ENCODE measurements at places on chromosomes 12 and 14.

- no peak for DNase-seq
These were observed 8.1 kb downstream of the TXNRD1 start for GRCh38 chr12:104223712-104224111.

DNA sequence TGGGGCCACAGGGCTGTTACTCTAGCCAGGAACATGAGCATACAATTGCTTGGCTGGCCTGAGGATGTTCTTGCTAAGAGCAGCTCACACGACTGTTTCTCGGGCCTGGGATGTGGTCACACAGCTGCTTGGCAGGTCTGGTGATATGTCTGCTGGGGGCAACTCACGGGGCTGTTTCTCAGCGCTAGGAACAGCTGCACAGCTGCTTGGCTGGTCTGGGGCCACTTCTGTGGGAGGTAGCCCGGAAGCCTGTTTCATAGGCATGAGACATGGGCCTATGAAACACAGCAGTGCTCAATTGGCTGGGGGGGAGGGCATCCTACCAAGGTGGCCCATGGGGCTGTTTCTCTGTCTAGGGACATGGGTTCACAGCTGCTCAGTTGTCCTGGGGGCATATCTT is 73.4 kb upstream of the DDHD1 start:
- no peak for DNase-seq

- no peak for DNase-seq
These were observed 27.5 kb downstream of the RAP1B start for GRCh38 chr12:68638171-68638570.

DNA sequence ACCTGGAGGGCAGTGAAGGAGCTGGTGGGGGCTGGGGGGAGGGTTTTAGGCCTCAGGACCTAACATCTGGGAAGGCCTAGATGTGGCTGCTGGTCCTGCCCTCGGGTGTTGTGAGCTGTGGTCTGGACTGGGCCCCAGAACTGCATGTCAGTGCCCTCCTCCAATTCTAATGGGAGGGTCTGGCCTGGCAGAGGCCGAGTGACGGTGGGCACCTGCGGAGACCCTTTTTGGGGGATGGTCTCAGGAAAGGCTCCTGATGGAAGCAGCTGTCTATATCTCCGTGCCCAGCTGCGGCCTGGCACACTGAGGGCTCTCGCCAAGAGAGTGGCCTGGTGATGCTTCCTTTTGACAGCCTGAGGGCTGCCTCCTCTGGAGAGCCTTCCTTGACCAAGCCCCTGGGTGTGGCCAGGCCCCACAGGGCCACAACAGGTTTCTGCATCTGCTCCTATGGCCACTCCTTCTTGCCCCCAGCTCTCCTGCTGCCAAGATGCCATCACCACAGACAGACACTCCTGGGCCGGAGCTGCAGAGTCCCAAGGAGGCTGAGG is 5.3 kb downstream of the EXOC3L4 start:
- DNase-seq, result no peak

DNA sequence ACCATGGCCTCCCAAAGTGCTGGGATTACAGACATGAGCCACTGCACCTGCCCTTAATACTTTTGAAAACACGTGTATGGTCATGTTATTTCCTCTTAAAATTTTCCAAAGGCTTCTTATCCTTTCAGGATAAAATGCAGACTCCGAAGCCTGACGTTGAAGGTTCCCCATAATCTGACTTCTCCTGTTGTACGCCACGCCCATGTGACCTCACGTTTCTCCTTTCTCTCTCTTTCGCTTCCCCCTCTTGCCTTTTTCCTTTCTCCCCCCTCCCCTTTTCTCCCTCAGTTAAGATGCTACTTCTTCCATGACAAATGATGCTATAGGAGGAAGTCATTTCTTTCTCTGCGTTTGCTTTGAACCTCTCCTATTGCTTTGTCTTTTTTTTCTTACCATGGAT is 266.0 kb downstream of the FBXL14 start:
- no peak for DNase-seq

DNA sequence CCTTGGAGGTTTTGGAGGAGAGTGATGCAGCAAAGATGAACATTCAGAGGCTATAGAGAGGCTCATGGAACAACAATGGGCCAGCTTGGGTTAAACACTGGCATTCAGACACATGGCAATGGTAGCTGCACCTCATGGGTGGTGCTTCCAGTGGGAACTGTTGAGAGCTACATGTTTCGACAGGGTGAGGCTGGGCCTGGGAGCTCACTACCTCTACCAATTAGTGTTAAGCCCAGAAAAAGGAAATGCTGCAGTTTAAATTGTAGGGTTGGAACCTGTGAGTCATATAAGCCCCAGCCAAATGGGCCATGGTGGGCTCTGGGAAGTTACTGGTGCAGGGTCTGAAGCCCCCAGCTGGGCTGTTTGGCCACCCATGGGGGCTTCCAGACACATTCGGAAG is 279.7 kb downstream of the ZFP36L1 start:
- DNase-seq, result no peak

DNA sequence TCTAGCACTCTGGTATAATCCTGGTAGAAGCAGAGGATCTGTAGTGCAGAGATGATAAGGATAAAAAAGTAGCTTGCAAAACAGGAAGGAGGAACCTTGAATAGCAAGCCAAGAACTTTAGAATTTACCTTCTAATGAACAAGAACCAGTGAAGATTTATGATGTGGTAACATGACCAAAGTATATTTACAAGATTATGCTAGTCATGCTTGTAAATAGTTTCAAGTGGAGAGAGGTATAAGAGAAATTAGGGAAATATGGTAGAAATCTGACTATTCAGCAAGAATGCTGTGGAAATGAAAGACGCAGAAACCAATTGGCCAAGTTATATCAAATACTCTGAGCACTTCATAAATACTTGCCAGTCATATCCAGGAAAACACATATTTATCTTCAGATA is 47.8 kb downstream of the ERGIC2 start:
- no peak for DNase-seq

DNA sequence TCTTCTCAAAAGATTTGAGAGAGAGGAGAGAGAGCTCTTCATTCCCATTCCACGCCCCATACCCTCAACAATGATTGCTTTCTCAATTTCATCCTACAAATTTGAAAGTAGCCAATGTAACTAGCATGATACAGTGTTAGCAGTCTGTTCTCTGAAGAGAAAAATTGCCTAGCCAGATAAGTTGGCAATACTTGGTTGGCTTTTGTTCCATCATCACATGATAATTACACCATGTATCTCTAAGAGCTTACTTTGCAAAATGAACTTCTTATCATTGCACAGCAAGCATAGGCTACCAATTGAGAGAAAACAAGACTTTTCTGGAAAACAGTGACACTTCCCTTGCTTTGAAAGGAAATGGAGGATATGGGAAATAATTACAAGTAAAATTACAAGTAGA is 68.9 kb downstream of the FSCB start:
- DNase-seq, result no peak

- DNase-seq, result no peak
These were observed 22.7 kb downstream of the YY1 start for GRCh38 chr14:100261621-100262020.

GRCh38 chr14:95935228-95935822 is 58.7 kb downstream of the TUNAR start:
- no peak for DNase-seq

GRCh38 chr14:91281346-91281745 is 36.8 kb upstream of the GPR68 start:
- no peak for DNase-seq

DNA sequence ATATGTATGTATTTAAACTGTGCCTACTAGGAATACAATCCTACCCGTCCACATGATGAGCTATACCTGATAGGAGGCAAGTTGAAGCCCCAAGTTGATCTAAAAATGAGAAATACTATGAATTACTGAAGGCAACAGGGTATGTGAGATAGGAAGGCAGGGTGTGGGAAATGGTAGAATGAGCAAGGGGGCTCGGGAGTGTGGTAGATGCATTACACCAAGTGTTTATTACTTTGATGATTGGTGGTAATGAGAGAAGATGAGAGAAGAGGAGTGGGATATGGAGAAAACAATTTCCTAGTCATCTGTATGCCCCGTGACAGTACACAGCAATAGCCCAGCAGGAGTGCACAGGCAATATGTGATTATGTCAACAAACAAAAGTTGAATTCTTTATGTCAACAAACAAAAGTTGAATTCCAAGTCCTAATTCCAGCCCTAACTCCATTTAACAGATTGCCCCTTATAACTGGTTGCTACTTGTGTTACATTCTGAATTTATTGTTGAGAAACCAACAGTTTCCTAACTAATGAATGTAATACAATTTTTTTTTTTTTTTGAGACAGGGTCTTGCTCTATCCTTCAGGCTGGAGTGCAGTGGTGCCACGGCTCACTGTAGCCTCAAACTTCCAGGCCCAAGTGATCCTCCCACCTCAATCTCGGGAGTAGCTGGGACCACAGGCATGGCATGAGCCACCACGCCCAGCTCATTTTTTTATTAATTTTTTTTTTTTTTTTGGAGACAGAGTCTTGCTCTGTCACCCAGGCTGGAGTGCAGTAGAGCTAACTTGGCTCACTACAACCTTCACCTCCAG is 2.5 kb downstream of the LPCAT3 start:
- DNase-seq, result no peak

DNA sequence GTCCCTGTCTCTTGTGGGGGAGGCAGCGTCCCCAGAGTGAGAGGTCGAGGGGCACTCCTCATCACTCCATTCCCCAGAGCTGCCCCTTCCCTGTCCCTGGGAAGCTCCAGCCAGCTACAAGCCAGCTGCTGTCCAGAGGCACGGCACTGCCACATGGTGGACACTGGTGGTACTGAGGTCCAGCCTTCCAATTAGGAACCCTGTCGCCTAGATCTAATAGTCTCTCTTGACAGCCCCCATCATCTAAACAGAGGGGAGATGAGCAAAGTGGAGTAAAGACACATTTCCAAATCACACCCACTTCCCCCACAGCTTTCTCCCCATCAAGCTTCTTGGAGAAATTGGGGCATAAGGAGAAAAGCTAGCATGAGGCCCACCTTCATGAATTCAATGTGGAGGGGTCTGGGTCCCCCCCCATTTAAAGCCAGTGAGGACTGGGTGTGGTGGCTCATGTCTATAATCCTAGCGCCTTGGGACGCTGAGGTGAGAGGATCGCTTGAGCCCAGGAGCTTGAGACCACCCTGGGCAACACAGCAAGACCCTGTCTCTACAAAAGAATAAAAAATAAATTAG is 2.1 kb upstream of the INHBE start:
- peak; percentile 75 for DNase-seq

GRCh38 chr14:92033906-92034687 is 5.8 kb downstream of the TRIP11 start:
- DNase-seq, result no peak

GRCh38 chr14:67653651-67654280 is 20.7 kb downstream of the VTI1B start:
- DNase-seq, result no peak

- no peak for DNase-seq
These were observed 1201.5 kb downstream of the BCL11B start for GRCh38 chr14:98070536-98070935.

- no peak for DNase-seq
These were observed 81.4 kb downstream of the LRP6 start for GRCh38 chr12:12185414-12185813.

- DNase-seq, result no peak
These were observed 47.7 kb downstream of the DAAM1 start for GRCh38 chr14:59236195-59236594.

DNA sequence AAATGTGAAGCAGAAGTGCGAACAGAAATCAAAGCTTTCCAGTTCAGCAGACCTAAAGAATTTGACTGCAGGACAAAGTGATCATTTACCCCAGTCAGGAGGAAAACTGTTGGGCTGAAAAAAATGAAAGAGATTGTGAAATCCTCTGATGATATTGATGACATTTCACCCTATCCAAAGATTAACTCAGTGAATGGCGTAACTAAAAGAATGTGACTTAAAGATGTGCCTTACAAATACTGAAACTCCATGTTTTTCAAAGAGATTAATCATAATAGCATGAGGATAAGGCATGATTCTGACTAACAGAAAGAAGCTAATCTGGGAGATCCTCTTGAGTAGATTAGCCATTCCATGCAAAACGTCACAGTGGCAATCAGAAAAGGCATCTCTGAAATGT is 225.6 kb downstream of the DUSP6 start:
- DNase-seq, result no peak

GRCh38 chr12:107715780-107716179 is 30.2 kb downstream of the PWP1 start:
- DNase-seq, result no peak

GRCh38 chr14:76922584-76922983 is 96.4 kb downstream of the LRRC74A start:
- DNase-seq, result no peak

DNA sequence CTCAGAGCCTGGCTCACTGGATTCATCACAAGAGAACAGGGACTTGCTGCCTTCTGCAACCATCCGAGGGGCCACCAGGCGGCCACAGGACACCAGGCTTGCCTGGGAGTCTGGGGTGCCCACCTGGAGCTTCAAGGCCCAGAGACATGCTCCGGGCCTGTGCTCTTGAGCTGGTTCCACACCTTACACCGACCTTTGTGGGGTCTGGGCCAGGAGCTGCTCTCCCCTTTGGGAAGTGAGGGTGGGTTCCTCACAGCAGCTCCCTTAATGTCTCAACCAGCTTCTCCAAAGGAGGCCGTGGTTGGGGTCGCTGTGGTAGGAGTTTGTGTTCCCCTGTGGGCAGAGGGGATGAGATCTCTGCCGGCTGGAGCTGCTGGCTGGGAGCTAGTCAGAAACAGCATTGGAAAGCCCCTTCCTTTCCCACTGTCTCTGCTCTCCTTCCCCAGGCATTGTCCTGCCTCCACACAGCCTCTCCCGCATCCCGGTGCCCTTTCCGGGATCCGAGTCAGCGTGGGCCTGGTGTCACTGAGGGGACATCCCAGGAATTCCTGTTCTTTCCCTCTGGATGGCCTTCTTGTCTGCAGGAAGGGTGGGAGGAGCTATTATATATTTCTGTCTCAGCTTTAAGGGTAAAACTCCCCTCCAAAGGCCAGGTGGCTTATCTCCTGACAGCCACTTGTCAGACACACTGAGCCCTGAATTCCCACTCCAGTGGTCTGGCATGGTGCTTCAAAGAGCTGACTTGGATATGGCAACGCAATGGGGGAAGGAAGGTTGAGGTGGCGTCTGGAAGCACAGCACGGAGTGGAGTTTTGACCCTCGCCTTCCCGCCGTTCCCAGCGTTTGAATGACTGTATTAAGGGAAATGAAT is 5.1 kb upstream of the PAPLN start:
- DNase-seq, result no peak

- no peak for DNase-seq
These were observed 160.3 kb upstream of the FKBP4 start for GRCh38 chr12:2634471-2634870.

GRCh38 chr12:100504804-100505203 is 31.1 kb downstream of the NR1H4 start:
- DNase-seq, result no peak

All from NCI-H1930 (cell line).